Stimulated activated CD4-positive, alpha-beta T cell treated with anti-CD3 and anti-CD28 coated beads, Interleukin-12 subunit alpha, Interleukin-12 subunit beta, amount 100 ng/mL, for 4 hours (primary cell): ENCODE measurements at places on chromosomes 6 and 20.

DNA sequence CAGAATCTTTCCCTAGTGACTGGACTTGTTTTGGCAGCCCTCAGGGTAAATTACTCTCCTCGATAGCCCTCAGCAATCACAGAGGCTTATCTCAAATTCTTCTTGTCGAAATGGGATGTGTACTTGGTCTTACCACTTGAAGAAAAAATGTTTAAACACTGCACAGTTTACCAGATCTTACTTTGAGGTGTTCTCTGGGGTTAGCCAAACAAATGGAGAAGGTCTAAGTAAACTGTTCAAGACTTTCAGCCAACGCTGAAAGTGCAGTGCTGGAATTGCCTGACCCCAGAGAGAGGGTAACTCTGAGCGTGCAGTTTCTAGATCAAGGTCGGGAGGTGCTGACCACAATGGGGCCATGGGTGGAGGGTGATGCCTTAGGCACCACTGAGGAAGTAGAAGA is 39.2 kb downstream of the MYLIP start:
- no peak for DNase-seq

GRCh38 chr6:127023001-127023778 is 95.3 kb upstream of the RSPO3 start:
- no peak for DNase-seq

DNA sequence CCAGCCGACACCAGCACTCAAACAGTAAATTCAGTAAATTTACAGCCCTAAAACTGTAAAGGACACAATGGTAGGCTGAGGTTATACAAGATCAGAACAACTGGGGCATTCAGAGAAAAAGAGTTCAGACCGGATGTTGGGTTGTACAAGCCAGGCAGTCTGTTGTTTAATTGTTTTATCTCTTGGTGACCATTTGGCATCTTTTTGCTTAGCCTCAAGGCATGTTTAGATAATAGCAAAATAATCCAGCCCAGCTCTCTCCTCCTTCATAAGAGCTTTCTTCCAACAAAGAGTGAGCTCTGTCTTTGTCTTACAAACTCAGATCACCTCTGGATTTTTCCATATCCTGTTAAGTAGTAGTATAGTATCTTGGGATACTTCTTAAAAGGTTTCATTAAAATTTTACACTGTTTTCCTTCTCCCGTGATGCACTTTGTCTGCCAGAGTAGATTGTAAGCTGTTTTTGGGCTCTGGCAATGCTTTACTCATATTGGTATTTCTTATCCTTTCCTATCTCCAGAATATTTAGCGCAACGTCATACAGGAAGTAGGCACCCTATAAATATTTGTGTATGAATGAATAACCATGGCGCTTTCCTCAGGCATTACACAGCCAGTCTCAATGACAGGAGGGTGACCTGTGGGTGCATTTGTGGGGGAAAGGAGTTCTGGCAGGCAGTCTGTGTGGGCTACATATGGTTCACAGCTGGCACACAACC is 35.6 kb upstream of the TRAM2 start:
- no peak for DNase-seq

DNA sequence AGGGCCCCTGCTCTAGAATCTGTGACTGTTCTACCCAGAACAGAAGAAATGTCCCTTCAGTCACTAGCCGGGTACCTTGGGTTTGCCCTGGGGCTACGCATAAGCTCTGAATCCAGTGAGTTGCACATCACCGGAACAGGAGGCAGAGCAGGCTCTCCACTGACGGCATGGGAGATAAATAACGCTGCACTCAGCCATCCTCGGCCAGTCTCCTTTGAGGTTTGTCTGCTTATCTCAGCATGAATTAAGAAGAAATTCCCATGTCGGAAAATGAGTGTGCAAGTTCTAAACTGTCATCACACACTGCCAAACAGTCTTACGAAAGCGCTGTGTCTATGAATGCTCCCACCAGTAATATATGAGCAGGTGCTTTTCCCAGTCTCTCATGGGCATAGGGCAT is 90.8 kb downstream of the FAM50B start:
- DNase-seq = no peak

DNA sequence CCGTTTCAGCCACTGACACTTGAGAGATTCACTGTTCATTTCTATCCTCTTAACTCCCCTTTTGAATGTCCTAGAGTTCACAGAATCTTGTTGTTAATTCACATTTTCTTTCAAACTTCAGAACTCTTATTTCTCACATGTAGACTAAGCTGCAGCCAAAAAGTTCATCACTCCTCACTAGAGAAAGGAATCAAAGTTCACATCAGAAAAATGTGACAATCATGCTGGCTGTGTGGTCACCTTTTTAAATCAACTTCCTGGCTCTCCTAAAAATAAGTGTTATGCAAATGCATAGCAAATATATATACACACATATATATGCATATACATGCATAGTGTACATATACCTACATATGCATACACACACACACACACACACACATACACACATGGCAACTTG is 123.0 kb downstream of the CBLN4 start:
- DNase-seq = no peak
